Stimulated activated CD8-positive, alpha-beta memory T cell treated with anti-CD3 and anti-CD28 coated beads, Interleukin-4, amount 100 ng/mL, for 4 hours (primary cell): ENCODE measurements at places on chromosomes 6 and 20.
A peak's percentile ranks its signal among the peaks of the same experiment; 100 is the strongest.

DNA sequence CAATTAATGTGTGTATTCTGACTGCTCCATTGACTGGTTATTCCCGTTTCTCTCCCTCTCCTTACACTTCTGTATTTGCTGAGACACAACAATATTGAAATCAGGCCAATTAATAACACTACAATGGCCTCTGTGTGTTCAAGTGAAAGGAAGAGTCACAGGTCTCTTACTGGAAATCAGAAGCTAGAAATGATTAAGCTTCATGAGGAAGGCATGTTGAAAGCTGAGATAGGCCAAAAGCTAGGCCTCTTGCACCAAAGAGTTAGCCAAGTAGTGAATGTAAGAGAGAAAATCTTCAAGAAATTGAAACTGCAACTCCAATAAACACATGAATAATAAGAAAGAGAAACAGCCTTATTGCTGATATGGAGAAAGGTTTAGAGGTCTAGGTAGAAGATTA is 489.5 kb upstream of the CITED2 start:
- no peak for DNase-seq

DNA sequence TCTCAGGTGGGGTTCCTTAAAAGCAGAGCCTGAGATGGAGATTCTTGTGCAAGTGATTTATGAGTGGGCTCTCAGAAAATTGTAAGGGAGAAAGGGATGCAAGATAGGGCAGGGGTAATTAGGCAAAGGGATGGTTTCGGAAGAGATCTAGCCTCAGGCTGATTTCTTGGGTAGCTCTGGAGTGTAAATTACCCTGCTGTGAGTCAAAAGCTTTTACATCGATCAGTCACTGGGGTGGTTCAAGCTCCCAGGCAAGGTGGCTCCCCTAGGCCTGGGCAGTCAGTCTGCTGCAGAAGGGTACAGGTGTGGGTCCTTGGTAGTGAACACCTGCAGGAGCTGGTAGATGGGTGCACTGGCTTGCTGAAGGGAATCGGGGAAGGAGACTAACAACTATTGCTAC is 11.1 kb upstream of the PM20D2 start:
- DNase-seq: no peak

DNA sequence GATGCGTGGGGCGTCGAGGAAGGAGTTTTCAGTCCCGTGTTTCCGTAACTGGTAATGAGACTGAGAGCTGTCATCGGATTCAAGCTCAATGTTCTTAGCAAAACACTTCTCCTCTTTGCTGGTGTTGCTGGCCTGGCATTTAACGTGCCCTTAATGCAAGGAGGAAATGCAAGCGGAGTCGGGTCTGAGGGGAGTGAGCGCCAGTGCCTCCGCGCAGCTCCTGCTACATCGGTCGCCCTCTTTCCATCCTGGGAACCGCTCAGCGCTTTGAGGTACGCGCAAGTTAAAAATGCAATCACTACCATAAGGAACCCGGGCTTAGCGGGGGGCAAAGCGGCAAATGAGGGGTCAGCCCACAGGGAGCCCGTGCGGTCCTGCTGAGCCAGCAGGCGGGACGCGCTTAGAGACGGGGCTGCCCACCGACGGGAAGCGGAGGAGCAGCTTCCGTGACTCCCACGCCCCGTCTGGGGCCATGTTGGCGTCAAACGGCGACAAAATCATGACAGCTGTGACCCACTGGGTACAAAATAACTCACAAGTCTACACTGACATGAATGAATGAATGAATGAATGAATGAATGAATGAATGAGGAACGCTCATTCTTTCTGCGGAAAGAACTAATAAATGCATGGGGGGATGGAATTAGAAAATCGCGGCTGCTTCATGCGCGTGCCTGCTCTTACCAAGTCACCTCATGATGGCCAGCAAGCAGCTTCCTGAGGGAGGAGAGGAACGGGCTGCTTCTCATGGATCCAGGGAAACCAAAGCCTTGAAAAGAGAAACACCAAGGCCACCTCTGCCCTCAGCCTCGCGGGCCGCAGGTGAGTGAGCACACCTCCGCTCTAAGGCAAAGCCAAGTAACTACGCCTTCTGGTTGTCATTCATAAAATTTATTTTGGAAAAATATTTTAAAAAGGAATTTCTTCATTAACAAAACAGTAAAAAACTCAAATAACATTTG is 9.3 kb downstream of the DLL1 start:
- no peak for DNase-seq

DNA sequence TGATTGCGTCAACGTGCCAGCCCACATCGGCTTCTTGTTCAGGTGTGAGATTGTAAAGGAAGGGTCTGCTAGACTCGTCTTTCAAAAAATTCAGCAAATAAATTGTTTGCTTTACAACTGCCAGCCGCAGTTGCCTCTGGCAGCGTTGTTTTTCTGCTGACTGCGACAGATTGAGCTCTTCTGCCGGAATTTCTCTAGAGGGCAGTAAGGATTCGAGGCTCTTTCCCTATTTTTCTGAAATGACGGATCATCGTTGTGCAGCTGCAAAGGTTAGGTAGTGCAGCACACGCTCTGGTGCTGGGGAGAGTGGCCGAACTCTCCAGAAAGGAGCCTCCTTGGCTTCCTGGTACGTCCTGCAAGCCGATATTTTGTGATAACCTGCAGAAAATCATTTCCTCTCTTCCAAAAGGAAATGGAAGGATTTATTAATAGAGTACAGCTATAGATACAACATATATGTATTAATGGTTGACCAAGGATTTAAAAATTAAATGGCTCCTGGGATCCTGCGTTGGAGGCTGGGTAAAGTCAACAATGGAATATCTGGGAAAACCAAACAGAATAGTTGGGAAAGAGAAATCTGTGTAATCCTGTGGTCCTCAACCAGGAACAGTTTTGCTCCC is 121.9 kb upstream of the ZFP64 start:
- DNase-seq: no peak

DNA sequence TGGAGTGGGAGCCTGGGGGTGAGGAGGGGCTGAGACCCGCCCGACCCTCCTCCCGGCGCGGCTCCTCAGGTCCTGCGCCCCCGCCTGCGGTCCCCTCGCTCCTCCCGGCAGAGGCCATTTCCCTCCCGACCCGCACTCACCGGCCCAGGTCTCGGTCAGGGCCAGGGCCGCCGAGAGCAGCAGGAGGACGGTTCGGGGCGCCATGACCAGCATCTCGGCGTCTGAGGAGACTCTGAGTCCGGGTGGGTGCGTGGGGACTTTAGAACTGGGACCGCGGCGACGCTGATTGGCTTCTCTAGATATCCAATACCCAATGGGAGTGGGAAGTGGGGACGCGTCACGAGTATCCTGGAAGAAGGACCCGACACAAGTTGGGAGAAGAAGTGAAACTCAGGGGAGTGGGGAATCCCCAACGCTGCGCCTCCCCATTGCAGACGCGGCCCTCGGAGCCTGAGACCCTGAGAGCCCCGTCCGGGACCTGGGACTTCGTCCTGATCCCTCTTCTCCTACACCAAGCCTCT is at the start of gene HLA-B:
HLA-B (minus strand) TSS at position 234 of the 521 bp plus-strand sequence; CDS start at position 213, 21 bp downstream.
- DNase-seq: peak; percentile 66

DNA sequence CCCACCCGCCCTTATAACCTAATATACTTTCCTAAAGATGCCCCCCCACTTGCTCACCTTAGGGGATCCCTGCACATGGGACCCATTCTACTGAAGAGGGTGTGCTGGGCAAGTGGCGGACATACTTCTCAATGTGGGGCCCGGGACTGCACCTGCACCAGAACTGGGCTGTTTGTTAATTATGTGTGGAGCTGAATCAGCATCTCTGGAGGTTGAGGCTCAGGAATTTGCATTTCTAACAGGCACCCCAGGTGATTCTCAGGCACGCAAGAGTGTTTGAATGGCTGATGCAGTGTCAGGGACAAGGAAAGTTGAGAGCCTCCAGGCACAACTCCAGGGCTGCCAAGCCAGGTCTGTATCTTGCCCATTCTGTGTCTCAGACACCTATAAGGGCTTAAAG is 8.9 kb upstream of the PTPRT start:
- no peak for DNase-seq

DNA sequence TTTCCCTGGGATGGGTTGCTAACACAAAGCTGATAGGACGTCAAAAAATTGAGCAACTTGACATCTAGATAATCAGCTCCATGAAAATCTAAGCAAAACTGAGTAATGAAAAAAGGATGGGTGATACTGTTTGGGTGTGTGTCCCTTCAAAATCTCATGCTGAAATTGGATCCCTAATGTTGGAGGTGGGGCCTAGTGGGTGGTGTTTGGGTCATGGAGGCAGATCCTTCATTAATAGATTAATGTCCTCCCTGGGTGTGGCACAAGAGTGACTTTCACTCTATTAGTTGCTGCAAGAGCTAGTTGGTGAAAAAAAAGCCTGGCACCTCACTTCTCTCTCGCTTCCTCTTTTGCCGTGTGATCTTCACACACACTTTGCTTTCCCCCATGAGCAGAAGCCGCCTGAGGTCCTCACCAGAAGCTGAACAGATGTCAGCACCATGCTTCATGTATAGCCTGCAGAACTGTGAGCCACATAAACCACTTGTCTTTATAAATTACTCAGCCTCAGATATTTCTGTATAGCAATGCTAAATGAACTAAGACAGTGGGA is 160.9 kb downstream of the FRK start:
- no peak for DNase-seq

DNA sequence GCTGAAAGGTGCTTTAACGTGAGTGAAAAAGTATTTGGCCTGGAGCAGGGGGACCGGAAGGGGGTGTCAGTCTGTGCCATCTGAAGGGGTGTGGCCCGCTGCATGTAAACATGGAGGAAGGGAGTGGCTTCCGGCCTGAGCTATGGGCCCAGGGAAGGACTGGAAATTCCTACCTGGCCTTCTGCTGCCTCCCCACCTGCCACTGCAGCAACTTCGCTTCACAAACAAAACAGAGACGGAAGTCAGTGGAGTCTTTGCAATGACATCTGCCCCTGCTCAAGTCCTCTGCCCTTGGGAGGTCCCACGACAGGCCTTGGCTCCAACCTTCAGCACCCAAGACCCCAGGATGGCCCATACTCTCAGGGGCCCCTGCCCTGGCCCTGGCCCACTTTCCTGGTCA is 28.1 kb upstream of the FOXP4 start:
- DNase-seq: no peak

DNA sequence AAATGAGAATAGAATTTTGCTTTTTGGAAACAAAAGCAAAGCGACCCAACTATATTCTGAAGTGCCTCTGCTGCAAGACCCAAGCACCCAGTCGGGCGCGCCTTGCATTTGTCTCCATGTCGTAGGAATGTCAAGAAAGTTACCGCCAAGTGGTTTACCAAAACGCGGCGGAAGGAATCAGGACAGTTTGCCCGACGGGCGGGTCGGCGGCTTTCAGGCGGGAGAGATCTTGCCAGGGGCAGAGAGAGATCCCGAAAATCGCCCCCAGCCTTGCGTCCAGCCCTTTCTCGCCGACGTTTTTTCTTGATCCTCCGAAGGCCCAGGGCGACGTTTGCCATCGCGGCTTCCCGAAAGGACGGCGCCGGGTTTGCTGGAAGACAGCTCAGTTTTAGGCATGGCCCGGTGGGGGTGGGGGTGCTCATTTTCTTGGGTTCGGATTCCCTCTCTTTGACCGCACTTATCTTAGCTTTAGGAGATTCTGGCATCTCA is 4.0 kb upstream of the LIN28B start:
- no peak for DNase-seq

DNA sequence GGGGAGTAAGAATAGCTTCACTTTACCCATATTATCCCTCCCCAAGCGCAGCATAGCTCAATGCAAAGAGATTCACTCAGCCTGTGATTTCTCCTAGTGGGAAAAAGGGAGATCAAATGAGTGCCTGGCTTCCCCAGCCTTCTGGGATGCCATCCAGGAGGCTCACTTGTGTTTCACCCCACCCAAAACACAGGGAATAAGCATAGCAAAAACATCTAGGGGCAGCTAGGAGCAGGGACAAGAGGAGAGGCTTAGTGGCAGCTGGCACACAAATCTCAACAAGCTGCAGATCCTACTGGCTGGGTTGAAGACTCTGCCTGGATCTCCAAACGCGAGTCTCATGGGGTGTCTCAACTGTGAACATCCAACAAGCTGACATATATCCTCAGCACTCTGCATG is 715.8 kb downstream of the RNF144B start:
- no peak for DNase-seq

DNA sequence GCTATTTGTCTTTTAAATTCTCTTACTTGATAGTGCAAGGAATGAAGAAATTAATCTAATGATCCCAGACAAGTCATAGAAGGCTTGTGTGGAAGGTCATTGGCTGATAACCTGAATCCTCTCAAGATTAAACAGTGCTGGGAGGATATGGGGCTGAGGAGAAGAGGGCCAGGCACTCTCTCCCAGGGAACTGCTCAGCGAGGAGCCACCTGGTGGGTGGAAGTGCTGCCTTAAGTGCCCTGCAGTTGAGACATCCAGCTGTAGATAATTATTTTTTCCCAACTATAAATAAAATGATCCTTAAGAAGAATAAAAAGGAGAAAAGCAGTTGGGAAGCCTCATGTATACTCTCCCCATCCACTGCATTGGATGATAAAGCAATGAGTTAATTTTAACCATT is 47.9 kb downstream of the BTBD3 start:
- DNase-seq: no peak

DNA sequence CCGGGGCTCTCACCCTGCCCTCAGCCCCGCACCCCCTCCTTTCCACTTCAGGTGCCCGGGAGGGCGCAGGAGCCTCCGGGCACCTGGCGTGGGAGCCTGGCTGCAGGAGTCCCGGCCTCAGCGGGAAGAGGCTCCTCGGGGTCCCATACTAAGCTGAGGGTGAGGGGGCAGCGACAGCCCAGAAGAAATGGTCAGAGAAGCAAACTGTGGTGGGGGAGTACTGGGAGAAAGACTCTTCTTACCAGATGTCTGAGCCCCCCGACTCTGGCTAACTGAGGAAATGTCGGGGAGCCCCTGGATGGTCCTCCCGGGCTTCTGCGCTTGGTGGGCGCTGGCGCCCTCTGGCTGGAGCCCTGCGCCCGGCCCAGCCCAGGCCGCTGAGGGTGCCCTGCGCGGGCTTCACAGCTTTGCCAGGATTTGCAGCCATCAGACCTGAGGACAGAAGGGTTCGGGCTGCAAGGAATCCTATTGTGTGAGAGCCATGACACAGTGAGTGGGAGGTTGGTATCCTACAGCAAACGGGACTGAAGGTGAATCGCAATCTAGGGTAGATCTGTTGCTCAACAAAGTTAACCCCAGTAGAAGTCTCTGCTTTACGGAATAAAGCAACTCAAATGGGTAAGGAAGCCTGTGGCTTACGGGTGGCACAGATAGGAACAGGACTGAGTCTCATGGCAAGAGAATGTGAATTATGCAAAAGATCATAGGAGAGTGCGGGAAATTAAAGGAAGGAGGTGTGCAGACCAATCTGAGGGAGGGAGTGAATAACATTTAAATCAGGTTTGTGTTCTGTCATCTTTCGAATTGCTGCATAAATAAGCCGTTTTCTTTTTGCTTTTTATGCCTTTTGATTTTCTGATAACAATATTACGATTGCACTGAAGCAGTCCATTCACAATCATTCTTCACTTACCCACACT is 639 bp upstream of the RCAN2 start:
- DNase-seq: no peak

DNA sequence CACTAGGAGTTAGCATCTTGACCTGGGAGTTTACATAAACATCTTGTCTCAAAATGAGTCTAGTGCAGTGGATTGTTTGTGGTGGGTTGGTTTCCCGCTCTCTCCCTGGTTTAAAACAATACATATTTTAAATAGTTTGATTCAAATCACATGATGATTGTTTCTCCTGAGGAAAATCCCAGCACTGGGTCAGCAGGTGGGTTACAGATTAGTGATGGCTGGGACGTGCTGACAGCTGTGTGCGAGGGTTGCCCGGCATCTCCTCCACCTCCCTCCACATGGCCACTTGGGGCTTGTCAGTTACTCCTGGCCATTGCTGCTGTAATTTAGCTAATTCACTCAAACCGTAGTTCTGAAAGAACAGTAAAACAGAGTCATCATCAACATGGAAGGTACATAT is 306.4 kb upstream of the CITED2 start:
- no peak for DNase-seq
